Umbilical cord (tissue), 2 donors: ENCODE measurements at places on chromosomes 4 and X. TPM values are rescaled to one million over a fixed set of nuclear protein-coding genes. Genes with fewer than 3 reads are reported as not detected.
A peak's percentile ranks its signal among the peaks of the same experiment; 100 is the strongest.

- DNase-seq, result no peak
Observed at GRCh38 chr4:108346818-108347210, 178.1 kb upstream of the LEF1 start.

- peak; percentile 47 for DNase-seq
Observed at GRCh38 chrX:20284992-20285391, 18.3 kb upstream of the RPS6KA3 start.

- no peak for DNase-seq
Observed at GRCh38 chrX:49266523-49267445, 2.3 kb upstream of the FOXP3 start.

- DNase-seq, result no peak
Observed at GRCh38 chrX:107654566-107654871, 26.2 kb downstream of the PRPS1 start.

DNA sequence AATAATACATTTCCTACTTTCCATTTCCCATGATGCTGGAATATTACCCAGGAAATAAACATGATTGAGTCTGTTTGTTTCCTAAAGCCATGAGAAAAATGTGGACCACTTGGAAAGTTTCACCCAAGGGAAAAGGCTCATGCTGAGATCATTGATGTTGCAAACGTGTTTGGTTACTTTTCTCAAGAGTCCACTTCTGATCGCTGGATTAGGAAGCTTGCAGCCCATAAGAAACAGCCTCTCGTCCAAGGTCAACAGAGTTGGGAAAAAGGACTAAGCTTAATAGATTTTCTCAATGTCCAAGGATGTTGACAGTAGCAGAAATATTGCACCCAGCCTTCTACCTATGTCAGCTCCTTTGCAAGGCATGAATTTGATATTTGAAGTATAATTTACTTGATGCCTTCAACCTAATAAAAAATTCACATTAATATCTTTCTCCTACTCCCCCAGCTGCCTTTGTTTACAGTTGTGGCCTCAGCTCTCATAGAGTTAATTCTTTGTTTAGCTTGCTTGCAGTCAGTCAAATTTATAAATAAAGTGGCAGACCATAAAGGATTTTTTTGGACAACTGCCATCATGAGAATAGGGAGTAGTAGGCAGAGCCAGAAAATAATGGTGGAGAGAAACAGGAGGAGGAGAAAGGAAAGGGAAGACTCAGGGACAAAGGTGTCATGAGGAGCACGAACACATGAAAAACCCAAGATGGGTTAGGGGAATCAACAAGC is 65.6 kb upstream of the BLTP1 start:
- no peak for DNase-seq

DNA sequence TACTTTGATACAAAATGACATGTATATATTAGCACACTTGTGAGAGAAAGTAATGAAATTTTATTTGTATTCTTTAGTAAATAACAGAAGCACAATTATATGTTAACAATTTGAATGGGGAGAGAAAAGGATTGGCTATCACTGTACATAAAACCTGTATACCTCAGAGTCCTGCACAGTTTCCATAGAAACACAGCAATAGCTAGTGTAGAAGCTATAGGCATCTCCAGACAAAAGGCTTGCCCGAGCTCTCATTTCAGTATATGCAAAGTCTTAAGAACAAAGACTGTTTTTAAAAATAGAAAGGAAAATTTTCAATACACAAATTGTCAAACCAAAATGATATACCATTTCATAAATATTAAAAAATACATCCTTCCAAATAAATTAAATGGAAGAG is 38.5 kb downstream of the GPM6A start:
- DNase-seq, result no peak

- no peak for DNase-seq
Observed at GRCh38 chr4:165779950-165780670, 92.9 kb upstream of the TLL1 start.

Gene NR3C2
- total RNA-seq, result 4.3 TPM

DNA sequence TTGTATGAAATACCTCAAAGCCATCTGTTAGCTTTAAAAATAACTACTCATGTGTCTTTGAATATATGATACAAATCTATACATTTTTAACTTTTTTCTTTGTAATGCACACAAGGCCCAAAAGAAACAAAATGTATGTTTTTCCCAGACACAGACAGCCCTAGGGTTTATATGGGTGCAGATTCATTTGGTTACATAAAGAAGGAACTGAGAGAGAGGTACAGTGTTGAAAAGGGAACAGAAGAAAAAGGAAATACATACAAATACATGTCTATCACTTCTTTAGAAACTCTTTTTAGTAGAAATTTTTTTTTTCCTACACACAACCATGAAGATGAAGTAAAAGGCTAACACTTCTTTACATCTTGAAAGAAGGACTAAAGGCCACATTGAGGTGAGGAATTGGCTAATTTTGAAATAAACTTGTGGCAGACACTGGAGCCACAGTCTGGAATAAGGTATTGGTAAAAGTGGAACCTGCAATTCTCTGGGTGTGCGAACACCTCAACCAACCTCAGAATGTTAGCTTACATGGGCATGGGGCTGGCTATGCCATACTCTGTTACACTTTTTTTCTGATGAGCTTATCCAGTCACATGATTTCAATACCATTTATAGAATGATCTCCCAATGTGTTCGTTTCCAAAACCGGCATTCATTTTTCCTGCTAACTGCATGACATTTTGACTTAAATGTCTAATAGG is 67.9 kb downstream of the FAM47C start:
- DNase-seq, result no peak

DNA sequence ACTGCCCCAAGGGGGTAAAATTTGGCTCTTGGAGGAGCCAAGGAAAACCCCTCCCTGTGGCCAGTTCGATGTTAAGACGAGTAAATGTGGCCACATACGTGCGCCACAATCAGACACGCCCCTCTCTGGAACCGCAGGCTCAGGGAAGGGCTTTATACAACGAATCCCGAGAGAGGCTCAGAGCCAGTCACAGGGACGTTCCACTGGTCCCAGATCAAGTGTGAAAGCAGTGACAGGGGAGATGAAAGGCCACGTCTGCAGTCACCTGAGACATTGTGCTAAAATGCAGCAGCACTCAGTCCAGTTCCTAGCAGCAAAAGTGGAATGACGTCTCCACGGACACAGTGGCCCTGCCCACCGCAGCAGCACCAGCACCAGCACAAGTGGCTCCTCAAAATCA is 68.0 kb downstream of the ACOX3 start:
- no peak for DNase-seq

Gene SEC24B
- 10.4 TPM for total RNA-seq

Gene TRMT2B
- 6.0 TPM for total RNA-seq

GRCh38 chrX:83829874-83830273 is 31.1 kb upstream of the CYLC1 start:
- DNase-seq, result no peak

DNA sequence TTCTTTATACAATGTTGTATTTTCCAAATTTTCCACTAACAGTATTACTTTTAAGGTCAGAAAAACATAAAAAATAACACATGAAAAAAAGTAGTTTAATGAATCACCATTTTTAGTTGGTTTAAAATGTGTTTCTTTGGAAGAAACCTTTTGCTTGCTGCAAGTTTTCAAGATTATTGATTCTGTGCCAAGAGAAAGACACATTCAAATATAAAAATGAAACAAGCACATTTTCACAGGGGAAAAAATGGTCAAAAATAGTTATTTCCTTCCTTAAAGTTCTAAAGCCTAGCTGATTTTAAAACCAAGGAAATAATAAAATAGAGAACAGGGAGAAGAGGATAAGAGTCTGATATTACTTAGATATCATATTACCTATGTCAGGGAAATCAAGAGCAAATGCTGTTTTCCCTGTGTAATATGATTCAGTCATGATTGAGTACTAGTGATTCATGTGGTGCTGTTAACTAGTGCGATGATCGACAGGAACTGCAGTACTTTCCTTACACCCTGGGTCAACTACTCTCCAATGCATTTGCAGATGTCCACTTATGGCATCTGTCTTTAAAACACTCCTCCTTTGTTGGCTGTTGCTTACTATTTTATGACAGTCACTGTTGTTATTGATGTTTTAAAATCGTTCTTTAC is 103.8 kb downstream of the CAMK2D start:
- DNase-seq, result no peak

GRCh38 chr4:155402941-155403340 is 26.2 kb upstream of the MAP9 start:
- DNase-seq, result peak; percentile 48

Gene TMPRSS11F
- total RNA-seq, result 1.9 TPM

Gene CITED1
- total RNA-seq, result not detected

Gene CTAG2
- not detected for total RNA-seq

DNA sequence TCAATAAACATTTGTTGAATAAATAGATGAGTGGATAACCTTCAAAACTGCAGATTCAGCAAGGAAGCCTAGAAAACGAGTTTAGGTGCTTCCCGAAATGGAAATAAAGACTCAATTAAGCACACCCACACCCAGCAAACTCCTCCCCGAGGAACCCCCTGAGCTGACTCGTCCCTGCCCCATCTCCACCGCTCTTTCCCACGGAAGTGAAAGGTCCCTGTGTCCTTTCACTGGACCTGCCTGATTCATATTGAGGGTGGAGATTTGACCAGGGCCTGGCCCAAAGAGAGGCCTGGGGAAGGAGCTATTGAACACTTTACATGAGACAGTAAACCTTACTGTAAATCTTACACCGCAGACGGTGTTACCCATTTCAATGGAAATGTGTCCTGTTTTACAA is 129.1 kb downstream of the CPZ start:
- DNase-seq, result no peak

Gene TGIF2LX
- total RNA-seq, result 0.72 TPM

GRCh38 chr4:140238351-140239056 is 84.5 kb upstream of the MAML3 start:
- DNase-seq, result peak; percentile 84

Gene EXOC1L
- total RNA-seq, result not detected

- DNase-seq, result peak; percentile 59
Observed at GRCh38 chr4:118911238-118911703, 22.6 kb downstream of the SYNPO2 start.

- no peak for DNase-seq
Observed at GRCh38 chrX:10725071-10725470, 104.7 kb upstream of the MID1 start.

DNA sequence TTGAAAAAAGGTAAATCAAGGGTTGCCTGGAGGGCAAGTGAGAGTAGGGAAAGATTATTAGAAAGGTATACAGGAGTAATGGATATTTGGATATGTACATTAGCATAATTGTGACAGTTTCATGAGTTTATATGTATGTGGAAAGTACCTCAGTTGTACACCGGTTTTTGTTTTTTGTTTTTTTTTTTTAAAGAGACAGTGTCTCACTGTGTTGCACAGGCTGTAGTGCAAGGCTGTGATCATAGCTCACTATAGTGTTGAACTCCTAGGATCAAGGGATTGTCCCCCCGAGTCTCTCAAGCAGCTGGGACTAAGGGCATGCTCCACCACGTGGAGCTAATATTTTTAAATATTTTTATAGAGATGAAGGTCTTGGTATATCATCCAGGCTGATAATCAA is 15.3 kb upstream of the HPGD start:
- no peak for DNase-seq

Gene CT45A10
- total RNA-seq, result not detected

DNA sequence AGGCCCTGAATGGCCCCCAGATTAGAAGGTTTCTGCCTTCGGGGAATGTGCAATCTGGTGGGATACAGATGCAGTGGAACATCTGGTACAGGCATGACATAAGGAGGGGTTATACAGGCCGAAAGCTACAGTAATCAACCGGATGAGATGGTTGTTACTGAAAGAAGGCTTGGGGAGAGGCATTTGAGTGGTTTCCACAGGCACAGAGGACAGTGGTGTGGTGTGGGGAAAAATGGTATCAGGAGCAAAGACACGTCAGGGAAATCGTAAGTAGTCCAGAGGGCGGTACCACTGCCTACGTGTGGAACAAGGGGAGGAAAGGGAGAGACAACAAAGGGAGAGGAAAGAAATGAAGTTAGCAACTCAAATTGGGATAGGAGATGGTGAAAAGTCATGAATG is 3.0 kb downstream of the PDLIM3 start:
- no peak for DNase-seq

GRCh38 chr4:149799546-149799945 is 16.1 kb downstream of the IQCM start:
- DNase-seq, result no peak

DNA sequence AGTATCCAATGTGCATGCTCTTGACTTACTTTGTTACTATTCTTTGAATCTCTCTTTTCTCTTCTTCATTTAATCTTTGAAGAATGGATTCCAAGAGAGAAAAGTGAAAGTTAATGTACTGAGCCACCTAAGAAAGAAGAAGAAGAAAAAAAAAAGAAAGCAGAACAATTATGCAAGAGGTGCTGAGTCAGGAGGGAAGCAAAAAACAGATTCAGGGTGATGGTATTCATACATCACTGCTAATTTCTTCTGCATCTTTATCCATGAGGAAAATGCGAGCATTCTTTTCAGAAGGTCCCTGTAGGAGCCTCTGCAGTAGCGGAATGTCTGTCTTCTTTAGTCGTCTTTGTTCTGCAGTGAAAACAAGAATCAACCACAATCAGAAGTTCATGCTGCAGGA is 43.9 kb downstream of the RASSF6 start:
- DNase-seq, result no peak

DNA sequence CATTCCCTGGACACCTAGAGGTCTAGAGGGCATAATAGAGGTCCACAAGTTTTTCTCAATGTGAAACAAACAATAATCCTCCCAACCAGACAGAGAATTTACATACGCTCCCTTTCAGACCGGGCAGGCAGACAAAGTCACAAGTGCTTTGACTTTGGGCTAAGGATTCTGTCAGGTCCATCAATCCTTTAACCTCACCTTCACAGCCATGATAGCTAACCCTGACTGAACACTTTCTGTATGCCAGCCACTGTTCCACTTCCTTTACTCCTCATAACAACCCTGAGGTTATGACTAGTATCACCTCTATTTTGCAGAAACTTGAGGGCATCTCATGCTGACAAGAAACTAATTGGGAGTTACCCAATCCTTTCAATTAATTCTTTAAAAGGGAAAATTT is 118.8 kb upstream of the AFF2 start:
- DNase-seq, result no peak

DNA sequence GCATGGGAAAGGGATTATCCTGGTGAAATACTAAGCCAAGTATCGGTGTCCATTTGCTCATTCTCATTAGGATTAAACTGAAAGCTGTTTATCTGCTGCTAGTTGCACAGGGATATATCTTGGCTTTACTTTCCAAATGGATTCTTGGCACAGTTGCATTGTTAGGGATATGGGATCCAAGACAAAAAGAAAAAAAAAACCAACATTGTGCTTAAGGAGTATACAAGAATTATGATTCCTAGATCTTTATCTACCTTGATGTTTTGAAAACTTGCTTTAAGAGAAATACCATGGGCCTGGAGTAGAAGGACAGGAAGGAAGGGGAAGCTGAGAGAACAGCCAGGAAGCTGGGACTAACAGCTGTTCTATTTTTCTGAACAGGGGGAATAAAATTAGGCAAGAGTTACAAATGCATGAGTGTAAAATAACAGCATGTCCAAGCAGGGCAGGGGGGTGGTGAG is 107.6 kb downstream of the ATXN3L start:
- DNase-seq, result peak; percentile 54

GRCh38 chr4:26459054-26459755 is 31.1 kb downstream of the CCKAR start:
- peak; percentile 53 for DNase-seq

DNA sequence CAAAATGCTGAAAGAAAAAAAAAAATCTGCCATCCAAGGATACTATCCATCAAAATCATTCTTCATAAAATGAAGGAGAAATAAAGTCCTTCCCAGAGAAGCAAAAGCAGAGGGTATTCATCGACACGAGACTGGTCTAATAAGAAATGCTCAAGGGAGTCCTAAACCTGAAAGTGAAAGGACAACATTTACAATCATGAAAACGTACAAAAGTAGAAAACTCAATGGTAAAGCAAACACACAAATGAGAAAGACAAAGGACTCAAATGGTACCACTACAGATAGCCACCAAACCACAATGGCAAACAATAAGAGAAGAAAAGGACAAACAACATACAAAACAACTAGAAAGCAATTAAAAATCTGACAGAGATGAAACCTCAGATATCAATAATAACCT is 41.0 kb downstream of the CD99L2 start:
- no peak for DNase-seq
